ENCODE measurements at places on chromosomes 13 and 19.

DNA sequence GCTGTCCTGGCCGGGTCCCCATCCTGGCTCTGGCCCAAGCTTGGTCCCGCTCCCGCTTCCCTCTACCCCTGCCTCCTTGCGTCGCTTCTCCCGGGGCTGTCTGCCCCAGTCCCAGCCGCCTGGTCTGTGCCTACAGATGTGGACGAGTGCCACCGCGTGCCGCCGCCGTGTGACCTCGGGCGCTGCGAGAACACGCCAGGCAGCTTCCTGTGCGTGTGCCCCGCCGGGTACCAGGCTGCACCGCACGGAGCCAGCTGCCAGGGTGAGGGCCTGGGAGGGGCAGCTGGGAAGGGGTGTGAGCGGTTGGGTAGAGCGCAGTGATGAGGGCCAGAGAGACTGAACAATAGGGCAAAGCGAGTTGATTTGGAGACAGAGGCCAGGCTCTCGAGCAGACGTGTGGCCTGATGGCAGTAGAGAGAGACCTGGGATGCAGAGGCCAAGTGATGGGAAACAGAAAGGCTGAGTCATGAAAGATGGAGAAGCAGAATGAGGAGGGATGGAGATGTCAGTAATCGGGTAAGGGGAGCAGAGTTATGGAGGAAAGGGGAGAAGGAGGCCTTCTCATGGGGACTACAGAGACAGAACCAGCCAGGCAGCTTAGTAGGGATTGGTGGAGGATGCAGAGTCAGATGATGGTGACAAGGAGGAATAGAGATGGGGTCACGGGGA is 9.4 kb downstream of the LTBP4 start:
- no peak for DNase-seq

GRCh38 chr19:3701200-3701599 is 932 bp upstream of the PIP5K1C start:
- no peak for DNase-seq

DNA sequence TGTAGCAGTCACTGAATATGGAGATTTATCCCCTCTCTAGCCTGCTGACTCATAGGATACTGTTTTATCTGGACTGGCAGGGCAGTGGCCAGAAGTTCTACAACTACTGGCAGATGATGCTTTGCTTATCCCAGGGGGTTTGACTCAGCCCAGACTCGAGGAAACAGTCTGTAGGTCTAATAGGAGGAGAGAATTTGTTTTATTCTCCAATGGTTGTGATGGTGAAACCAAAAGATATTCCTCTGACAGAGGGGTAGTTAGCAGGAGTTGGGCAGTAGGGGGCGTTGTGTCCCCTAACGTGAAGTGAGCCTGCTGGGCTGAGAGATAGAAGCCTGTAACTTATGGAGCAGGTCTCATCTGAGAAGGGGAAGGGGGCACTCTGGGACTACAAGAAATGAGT is 74.9 kb downstream of the WTIP start:
- DNase-seq: peak; percentile 15

- DNase-seq: no peak
Measured at GRCh38 chr13:33182729-33183128, 102.8 kb downstream of the STARD13 start.

GRCh38 chr13:73258406-73258805 is 199.6 kb downstream of the KLF5 start:
- DNase-seq: no peak
